ENCODE measurements at places on chromosomes 16 and 17. TPM values are rescaled to one million over a fixed set of nuclear protein-coding genes. Genes with fewer than 3 reads are reported as not detected.

DNA sequence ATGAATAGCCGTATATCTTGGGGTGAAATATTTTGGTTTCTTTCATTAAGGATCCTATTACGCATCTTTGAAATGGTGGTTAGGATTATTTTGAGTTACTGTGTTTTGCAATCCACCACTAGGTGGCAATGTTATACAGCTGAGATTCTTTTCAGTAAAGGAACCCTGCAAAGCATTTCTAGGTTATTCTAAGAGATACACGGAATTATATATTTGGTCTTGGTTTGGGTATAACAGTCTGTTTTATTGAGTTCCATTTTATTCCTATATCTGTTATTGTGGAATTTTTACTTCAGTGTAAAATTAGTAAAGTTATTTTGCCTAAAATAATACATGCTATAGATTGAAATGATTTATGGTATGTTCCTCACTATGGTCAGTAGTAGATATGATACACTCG is 62.9 kb upstream of the CPHXL start:
- H3K27me3 ChIP-seq, result peaks cover 13% of the 10 kb centered on the region
- no peaks in the 10 kb centered on the region for H3K36me3 ChIP-seq
- no peak overlapping the region for H3K27ac ChIP-seq
- no peak overlapping the region for H3K4me3 ChIP-seq
- no peak for DNase-seq
- no peaks in the 10 kb centered on the region for H3K4me1 ChIP-seq

- H3K36me3 ChIP-seq, result no peaks in the 10 kb centered on the region
- H3K4me1 ChIP-seq, result no peaks in the 10 kb centered on the region
- no peak overlapping the region for H3K27ac ChIP-seq
- H3K27me3 ChIP-seq, result no peaks in the 10 kb centered on the region
These were observed 29.0 kb downstream of the PIMREG start for GRCh38 chr17:6473128-6473767.

DNA sequence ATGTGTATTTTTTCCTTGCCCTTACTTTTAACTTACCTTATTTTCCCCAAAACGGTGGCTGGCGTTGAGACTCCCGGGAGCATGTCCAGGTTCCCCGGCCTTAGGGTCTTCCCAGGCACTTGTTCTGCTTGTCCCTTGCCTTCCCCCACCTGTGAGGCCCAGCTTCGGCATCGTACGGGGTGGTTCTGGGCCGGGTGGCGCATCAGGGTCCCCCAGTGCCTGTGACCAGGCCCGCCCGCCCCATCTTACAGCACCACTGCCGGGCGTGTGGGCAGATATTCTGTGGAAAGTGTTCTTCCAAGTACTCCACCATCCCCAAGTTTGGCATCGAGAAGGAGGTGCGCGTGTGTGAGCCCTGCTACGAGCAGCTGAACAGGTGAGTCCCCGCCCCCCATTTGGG is 7.4 kb downstream of the HGS start:
- H3K36me3 ChIP-seq, result peaks cover 28% of the 10 kb centered on the region
- no peak for DNase-seq
- peaks cover 3% of the 10 kb centered on the region for H3K4me1 ChIP-seq

- no peak for DNase-seq
- no peak overlapping the region for H3K4me3 ChIP-seq
- no peak overlapping the region for H3K27ac ChIP-seq
- no peaks in the 10 kb centered on the region for H3K36me3 ChIP-seq
These were observed 78.5 kb downstream of the SPECC1 start for GRCh38 chr17:20087538-20088250.

DNA sequence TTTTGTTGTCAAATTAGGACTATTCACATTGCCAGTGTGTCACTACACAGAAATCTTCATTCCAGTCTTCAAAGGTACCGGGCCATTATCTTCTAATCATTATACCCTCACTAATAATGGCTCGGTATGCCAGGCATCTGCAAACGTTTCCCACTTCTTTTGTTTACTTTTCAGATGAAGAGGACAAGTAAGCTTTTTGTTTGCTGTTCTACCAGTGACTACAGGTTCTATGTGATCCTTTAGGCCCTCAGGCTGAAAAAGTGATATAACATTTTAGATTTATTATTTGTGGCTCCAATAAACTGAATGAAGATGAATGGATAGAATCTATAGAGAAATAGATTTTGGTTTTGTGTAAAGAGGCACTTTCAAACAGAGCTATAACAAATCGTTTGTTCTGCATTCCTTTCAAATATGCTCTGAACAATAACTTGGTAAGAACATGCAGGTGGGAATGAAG is 403 bp upstream of the KRTAP3-1 start:
- H3K36me3 ChIP-seq, result no peaks in the 10 kb centered on the region
- H3K4me3 ChIP-seq, result no peak overlapping the region
- peaks cover 19% of the 10 kb centered on the region for H3K27me3 ChIP-seq
- no peaks in the 10 kb centered on the region for H3K4me1 ChIP-seq
- no peak overlapping the region for H3K27ac ChIP-seq

DNA sequence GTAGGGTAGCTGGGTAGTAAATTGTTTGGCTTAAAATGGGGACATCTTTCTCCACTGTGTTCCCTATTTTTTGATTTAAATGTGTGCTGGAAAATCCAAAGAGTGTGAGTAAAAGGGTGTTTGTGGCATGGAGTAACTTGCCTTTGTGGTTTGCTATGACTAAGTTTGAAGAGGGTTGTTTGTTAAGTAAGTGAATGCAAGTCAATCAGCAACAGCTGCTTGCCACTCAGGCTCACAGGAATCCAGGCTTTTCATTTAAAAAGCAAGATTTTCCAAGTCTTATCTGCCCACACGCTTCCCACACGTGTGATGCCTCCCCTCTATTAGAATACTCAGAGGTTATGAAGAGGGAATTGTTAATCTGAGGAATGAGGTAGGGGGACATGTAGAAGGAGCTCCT is 847.7 kb upstream of the RBFOX1 start:
- H3K27ac ChIP-seq, result no peak overlapping the region
- peaks cover 6% of the 10 kb centered on the region for H3K27me3 ChIP-seq
- no peak for DNase-seq
- peaks cover 2% of the 10 kb centered on the region for H3K36me3 ChIP-seq
- no peak overlapping the region for H3K4me3 ChIP-seq

DNA sequence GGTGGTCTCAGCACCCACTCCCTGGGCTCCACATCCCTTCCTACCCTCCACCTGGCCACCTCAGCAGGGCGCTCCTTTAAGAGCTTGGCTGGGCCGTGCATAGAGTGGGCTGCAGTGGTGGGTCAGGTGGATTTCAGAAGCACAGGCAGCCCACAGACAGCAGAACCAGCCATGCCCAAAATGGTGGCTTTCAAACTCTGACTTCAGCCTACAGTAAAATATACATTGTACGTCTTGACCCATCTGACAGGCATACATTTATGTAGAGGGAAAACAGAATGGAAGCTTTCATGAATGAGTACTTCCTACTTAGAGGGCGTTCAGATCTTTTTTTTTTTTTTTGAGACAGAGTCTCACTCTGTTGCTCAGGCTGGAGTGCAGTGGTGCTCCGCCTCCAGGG is 26.0 kb upstream of the LASP1NB start:
- peaks cover 69% of the 10 kb centered on the region for H3K4me1 ChIP-seq
- no peaks in the 10 kb centered on the region for H3K27me3 ChIP-seq
- peaks cover 57% of the 10 kb centered on the region for H3K36me3 ChIP-seq
- DNase-seq, result no peak
- peak overlapping the region; percentile 70 for H3K4me3 ChIP-seq
- H3K27ac ChIP-seq, result peak overlapping the region; percentile 98

GRCh38 chr17:29744121-29744520 is 121.4 kb upstream of the CORO6 start:
- H3K27me3 ChIP-seq, result no peaks in the 10 kb centered on the region
- H3K27ac ChIP-seq, result no peak overlapping the region
- H3K4me3 ChIP-seq, result no peak overlapping the region
- peaks cover 13% of the 10 kb centered on the region for H3K36me3 ChIP-seq
- no peak for DNase-seq

GRCh38 chr17:11952610-11953009 is 44.7 kb downstream of the ZNF18 start:
- no peak overlapping the region for H3K27ac ChIP-seq
- peaks cover 1% of the 10 kb centered on the region for H3K36me3 ChIP-seq
- H3K4me3 ChIP-seq, result no peak overlapping the region
- no peaks in the 10 kb centered on the region for H3K27me3 ChIP-seq

DNA sequence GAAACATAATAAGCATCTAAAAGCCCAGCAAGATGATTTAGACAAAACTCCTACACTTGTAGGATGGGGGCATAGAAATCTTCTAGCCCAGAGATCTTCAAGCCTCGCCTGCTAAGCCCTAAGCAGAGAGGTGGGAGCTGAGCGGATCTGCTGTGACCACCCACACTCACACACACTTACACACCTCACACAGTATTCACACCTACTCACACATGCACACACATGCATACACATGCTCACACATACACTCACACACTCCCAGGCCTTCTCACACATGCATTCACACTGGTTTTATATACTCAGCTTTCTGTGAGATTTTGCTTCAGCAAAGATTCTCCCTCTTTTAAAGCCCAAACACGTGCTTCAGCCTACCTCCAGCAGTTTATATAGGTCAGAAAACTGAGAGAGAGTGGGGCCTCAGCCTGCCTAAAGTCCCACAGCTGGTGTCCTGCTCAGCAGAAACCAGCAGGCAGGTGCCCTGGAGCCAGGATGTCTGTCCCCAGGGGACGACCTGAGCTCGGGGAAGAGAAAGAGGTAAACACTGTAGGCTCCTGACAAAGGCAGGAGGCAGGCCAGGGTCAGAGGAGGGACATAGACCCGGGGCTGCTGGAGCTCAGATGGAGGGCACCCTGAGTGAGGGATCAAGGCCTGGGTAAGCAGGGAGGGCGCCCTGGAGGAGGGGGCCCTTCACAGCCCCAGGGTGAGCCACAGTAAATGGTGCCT is 12.0 kb upstream of the KRT19 start:
- H3K27ac ChIP-seq, result no peak overlapping the region
- no peaks in the 10 kb centered on the region for H3K36me3 ChIP-seq
- H3K27me3 ChIP-seq, result peaks cover 18% of the 10 kb centered on the region
- H3K4me3 ChIP-seq, result no peak overlapping the region

GRCh38 chr16:80046261-80046660 is 445.7 kb upstream of the MAF start:
- H3K4me1 ChIP-seq, result no peaks in the 10 kb centered on the region
- H3K4me3 ChIP-seq, result no peak overlapping the region
- no peak for DNase-seq
- H3K27me3 ChIP-seq, result peaks cover 10% of the 10 kb centered on the region
- H3K36me3 ChIP-seq, result no peaks in the 10 kb centered on the region
- H3K27ac ChIP-seq, result no peak overlapping the region

DNA sequence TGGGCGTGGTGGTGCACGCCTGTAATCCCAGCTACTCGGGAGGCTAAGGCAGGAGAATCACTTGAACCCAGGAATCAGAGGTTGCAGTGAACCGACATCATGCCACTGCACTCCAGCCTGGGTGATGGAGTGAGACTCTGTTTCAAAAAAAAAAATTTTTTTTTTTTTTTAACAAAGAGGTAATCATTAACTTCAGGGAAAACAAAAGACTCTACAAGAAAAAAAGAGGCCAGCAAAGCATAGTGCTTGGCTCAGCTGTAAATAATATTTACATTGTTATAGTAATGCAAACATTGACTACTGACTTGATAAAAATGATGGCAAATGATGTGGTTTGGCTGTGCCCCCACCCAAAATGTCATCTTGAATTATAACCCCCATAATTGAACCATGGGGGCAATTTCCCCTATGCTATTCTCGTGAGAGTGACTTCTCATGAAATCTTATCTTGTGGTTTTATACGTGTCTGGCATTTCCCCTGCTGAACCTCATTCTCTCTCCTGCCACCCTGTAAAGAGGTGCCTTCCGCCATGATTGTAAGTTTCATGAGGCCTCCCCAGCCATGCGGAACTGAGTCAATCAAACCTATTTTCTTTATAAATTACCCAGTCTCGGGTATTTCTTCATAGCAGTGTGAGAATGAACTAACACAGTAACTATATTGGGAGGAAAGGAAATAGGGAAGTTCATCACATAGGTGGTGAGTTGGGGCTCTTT is 12.7 kb upstream of the SSTR2 start:
- H3K4me3 ChIP-seq, result no peak overlapping the region
- no peaks in the 10 kb centered on the region for H3K36me3 ChIP-seq
- H3K4me1 ChIP-seq, result no peaks in the 10 kb centered on the region
- DNase-seq, result no peak

GRCh38 chr16:3188925-3189825 is 1.2 kb downstream of the OR1F1 start:
- peak overlapping the region; percentile 72 for H3K27ac ChIP-seq
- H3K4me3 ChIP-seq, result peak overlapping the region; percentile 68
- DNase-seq, result peak; percentile 64

DNA sequence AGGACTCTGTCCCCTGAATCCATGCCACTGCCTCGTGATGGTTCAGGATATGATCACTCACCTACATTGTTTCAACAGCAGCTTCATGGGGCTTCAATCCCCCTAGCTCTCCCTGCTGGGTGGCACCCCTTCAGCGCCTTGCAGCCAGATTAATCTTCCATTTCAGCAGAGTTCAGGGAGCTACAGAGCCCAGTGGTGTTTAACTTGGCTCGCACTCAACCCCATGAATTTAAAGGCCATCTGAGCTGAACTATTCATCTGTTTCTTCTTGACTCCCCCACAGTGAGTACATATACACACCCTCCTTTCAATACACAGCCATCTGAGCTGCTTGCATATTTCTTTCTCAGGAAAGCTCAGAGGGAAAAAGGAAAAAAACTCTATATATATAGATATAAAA is 202.8 kb upstream of the C16orf82 start:
- DNase-seq, result no peak
- no peak overlapping the region for H3K4me3 ChIP-seq
- peaks cover 4% of the 10 kb centered on the region for H3K36me3 ChIP-seq
- H3K4me1 ChIP-seq, result no peaks in the 10 kb centered on the region

GRCh38 chr17:59914274-59914854 is 21.4 kb downstream of the RPS6KB1 start:
- H3K27me3 ChIP-seq, result no peaks in the 10 kb centered on the region
- peaks cover 34% of the 10 kb centered on the region for H3K36me3 ChIP-seq
- no peaks in the 10 kb centered on the region for H3K4me1 ChIP-seq
- no peak for DNase-seq
- no peak overlapping the region for H3K27ac ChIP-seq
- H3K4me3 ChIP-seq, result no peak overlapping the region

- no peaks in the 10 kb centered on the region for H3K36me3 ChIP-seq
- DNase-seq, result no peak
These were observed 112.0 kb downstream of the AXIN2 start for GRCh38 chr17:65449495-65449894.

GRCh38 chr16:89805136-89805905 is 11.1 kb downstream of the FANCA start:
- peak overlapping the region; percentile 33 for H3K27ac ChIP-seq
- H3K4me3 ChIP-seq, result no peak overlapping the region
- H3K4me1 ChIP-seq, result peaks cover 1% of the 10 kb centered on the region

- no peaks in the 10 kb centered on the region for H3K36me3 ChIP-seq
- H3K4me1 ChIP-seq, result peaks cover 28% of the 10 kb centered on the region
- DNase-seq, result no peak
- no peaks in the 10 kb centered on the region for H3K27me3 ChIP-seq
- no peak overlapping the region for H3K4me3 ChIP-seq
These were observed 64.5 kb downstream of the RAI1 start for GRCh38 chr17:17745476-17746455.

GRCh38 chr17:64400642-64401041 is 10.0 kb upstream of the PECAM1 start:
- peak overlapping the region; percentile 73 for H3K27ac ChIP-seq
- H3K36me3 ChIP-seq, result peaks cover 6% of the 10 kb centered on the region
- no peaks in the 10 kb centered on the region for H3K27me3 ChIP-seq
- H3K4me1 ChIP-seq, result peaks cover 54% of the 10 kb centered on the region

Gene COPZ2
- total RNA-seq, result 14.1 TPM

Gene ANKRD40CL
- not detected for total RNA-seq

Gene KIF22
- 266 TPM for total RNA-seq

Gene TPSD1
- total RNA-seq, result not detected

Gene SRL
- not detected for total RNA-seq

Gene BHLHA9
- total RNA-seq, result not detected

Gene ASIC2
- total RNA-seq, result not detected

Gene PARN
- 40.7 TPM for total RNA-seq

Gene TLCD3A
- 8.4 TPM for total RNA-seq

Gene CSH1
- not detected for total RNA-seq

Measured in activated CD8-positive, alpha-beta memory T cell treated with anti-CD3 and anti-CD28 coated beads, Interleukin-2, amount 10 ng/mL, durations not matched to agents 7 days and 5 days (primary cell).